ENCODE measurements at places on chromosomes 11 and 22.

DNA sequence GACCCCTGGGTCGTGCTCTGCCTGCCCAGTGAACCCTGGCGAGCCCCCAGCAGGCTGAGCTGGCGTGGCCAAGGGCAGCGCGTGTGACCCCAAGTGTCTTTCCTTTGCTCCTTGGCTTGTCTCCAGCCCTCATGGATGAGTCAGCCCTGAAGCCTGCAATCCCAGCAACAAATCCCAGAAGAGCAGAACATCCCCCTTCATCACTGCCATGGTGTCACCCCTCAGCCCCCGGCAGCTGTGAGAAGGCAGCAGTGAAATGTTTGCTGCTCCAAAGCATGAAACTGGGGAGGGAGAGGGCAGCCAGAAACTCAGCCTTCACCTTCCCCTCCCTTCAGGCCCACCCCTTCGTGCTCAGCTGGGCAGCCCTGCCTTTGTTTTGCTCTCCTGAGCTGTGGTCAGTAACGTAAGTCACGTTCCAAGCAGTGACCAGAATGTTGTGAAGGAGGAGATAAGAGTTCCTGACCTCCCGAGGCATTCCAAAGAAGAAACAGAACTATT is 29.8 kb downstream of the ADAMTS15 start:
- DNase-seq: no peak

DNA sequence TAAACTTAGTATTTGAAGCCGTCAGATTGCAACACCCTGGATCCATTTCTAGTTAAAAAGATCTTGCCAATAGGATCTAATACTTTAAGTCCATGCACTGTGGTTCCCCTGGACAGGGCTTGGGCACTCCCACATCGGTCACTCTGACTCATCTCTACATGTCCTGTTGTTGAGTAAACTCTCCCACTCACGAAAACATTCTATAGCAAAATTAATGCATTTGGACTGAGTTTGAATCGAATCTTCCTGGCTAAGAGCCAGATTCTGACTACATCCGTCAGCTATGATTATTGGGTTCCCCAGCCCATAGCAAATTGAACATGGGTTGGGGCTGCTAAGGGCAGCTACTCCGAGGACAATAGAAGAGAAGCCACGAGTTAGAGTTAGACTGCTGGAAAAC is 182.1 kb upstream of the SORL1-AS1 start:
- DNase-seq: peak; percentile 8

GRCh38 chr11:9092853-9093778 is 1.7 kb upstream of the SCUBE2 start:
- DNase-seq: peak; percentile 22

DNA sequence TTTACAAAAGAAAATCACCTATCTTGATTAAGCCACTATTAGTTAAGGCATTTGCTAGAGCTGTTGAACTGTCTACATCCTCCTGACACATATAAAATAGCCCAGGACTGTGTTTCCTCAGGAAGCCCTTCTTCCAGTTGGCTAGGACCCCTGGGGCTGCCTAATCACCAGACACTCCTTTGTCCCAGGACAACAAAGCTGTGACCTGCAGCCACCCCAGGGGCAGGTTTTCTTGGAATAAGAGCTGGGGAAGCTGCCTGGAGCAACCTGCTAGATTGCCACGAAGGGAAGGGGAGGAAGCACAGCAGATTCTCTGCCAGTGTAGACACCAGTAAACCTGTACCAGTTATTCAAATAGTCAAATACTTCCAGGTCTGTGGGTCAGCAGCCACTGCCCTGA is 17.6 kb downstream of the CHST1 start:
- no peak for DNase-seq

GRCh38 chr22:35443338-35443737 is 43.4 kb downstream of the MCM5 start:
- DNase-seq: no peak

DNA sequence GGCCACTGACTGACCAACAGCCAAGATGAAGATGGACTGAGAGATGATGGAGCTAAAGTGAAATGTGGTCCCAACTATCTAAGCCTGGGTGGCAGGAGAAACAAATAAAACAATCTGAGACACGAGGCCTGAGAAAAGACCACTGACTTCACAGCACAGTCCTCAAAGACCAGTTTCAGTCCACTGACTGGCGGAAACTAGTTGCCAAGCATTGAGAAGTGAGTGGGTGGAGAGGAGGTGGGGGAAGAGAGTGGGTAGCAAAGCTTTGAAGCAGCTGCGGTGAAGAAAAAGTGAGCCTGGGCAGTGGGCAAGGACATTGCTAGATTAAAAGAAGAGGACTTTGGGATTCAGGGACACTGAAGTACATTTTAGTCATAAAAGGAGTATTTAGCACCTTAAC is 1.9 kb downstream of the MS4A1 start:
- DNase-seq: no peak

GRCh38 chr11:120696597-120697218 is 185.2 kb downstream of the GRIK4 start:
- DNase-seq: no peak

GRCh38 chr22:20951932-20952380 is 15.1 kb upstream of the AIFM3 start:
- no peak for DNase-seq

DNA sequence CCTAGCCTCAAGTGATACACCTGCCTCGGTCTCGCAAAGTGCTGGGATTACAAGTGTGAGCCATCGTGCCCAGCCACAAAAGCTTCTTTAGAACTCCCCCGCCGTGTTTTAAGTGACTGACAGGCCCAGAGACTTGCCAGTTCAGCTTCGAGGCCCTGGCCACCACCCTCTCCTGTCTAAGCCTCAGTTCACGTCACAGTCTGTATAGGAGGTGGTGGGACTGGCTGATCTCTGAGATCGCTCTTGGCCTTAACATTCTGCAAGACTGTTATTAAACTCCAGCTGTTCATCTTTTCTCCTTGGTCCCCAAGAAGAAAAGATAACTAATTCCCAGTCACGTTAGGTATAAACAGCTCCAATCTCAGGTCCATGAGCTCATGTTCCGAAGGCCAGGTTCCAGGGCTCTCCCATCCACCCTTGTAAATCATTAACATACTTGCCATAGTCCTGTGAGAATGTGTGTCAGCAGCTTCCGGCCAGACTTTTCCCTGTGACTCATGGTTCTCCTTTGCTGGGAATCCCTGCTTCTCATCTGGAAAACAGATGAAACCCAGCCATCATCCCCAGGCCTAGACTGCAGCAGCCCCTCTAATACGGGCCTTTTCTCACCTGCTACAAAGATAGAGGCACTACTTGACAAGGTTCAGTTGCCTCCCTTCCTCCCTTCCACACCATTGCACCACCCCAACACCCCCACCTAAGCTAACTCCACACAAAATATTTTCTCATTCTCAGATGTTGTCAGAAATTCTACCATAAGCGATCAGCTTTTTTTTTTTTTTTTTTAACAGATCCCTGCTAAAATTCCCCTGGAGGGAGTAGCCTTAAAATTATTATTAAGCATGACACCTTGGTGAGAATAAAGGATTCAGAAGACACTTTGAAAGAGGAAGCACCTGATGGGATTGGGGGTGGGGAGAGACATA is 5.6 kb upstream of the KIAA0930 start:
- DNase-seq: no peak

DNA sequence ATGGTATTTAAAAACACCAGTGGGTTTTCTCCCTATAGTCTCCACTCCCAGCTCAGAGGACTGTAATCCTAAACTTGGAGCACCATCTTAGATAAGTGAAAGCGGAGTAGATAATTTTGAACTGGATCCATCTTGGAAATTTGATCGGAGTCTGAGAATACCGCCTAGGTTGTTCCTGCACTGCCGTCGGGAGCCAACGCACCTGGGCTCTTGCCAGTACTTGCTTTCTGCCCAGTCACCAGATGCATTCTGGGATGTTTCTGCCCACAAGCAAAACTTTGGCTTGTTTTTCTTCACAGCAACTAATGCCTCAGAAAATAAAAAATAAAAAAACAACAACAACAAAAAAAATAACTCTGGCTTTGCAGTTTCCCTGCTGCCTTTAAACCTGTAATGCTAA is 113.0 kb upstream of the MTMR2 start:
- DNase-seq: no peak

GRCh38 chr22:17579535-17579981 is 16.3 kb downstream of the SLC25A18 start:
- no peak for DNase-seq

DNA sequence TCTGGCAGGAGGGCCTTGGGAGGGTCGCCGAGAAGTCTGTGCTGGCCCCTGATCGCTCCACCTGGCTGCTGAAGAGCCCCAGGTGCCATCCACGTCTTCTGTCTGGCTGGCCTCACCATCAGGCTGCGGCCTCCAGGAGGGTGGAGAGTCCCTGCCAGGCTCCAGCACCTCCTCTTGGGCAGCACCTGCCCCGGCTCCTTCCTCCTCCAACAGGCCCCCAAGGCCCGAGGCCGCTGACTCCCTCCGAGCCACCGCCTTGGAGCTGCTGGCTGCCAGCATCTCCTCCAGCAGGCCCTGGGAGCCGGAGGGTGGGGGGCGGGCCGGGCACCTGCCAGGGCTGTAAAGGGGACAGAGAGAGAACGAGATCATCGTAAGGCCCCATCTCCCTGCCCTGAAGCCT is 22.3 kb downstream of the TNKS1BP1 start:
- no peak for DNase-seq

DNA sequence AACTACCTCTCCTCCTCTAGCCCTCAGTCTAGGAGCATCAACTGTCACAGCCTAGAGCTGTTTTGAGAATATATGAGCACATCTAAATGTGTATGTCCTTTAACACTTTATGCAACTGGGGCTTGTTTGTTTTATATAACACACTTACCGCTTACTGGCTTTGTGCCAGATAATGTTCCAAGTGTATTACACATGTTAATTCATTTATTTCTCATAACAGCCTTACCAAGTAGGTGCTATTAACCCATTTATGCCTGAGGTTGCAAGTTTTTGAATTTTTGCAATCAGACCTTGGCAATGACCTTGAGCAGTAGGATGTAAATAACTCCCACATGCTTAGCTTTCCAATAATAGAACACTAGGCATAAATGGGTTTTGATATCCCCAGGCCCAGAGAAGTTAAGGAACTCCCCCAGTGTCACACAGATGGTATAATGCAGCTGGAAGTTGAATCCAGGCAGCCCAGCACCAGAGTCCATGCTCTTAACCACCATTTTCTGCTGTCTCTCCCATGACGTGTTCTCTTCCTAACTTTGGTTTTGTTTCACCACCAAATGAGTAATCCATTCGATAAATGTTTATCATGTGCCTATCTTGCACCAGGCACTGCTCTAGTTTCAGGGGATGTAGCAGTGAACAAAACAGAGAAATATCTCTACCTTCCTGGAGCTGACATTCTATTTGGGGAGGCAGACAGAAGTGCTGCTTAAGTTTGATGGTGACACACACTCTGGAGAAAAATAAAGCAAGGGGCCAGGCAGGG is 23.1 kb downstream of the PRDM11 start:
- no peak for DNase-seq

DNA sequence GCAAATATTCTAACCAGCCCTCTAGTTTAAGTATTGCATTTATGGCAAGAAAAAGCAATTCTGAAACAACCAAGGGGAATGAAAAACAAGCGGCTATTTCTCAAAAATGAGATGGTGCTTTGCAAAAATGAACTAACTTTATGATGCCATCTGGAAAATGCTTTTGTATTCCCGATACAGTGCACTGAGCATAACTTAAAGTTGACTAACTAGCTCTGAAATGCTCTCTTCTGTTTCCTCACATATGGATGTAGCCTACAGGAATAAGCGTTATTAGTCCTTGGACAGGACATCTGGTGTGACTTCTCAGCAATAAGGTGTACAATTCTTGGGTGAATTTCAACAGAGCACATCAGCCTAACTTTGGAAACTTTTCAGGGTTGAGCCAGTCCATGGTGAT is 228.2 kb upstream of the DDI1 start:
- DNase-seq: no peak

GRCh38 chr22:50641696-50642607 is 14.0 kb upstream of the ARSA start:
- DNase-seq: no peak

DNA sequence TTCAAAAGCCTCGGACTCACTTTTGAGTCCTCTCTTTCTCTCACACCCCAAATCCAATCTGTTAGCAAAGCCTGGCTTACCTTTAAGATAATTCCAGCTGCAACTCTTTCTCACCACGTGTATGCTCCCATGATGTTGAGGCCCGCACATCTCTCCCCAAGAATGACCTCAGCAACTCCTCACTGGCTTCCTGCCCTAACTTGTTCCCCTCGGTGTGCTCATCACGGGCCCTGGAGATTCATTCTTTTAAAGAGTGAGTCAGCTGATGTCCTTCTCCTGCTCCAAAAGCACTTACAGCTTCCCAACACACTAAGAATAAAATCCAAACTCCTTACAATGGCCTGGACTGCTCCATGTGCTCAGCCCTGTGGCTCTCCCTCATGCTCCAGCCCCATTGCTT is 1041.3 kb downstream of the OPCML start:
- no peak for DNase-seq

DNA sequence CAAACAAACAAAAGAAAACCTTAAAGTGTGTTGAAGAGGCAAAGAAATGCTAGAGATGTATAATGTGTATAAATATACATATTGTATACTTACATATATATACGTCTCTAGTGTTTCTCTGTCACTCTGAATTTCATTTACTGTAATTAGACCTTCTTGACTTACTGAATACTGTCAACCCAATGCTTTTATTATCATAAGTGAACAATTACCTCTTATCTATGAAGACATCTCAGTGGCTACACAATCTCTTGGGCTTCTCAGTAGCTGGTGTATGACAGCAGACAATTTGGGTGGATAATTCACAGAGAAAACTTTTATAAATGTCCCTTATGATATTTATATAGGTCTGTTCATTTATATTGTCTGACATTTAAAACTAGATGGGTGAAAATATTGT is 664.1 kb upstream of the ANO3 start:
- DNase-seq: no peak

DNA sequence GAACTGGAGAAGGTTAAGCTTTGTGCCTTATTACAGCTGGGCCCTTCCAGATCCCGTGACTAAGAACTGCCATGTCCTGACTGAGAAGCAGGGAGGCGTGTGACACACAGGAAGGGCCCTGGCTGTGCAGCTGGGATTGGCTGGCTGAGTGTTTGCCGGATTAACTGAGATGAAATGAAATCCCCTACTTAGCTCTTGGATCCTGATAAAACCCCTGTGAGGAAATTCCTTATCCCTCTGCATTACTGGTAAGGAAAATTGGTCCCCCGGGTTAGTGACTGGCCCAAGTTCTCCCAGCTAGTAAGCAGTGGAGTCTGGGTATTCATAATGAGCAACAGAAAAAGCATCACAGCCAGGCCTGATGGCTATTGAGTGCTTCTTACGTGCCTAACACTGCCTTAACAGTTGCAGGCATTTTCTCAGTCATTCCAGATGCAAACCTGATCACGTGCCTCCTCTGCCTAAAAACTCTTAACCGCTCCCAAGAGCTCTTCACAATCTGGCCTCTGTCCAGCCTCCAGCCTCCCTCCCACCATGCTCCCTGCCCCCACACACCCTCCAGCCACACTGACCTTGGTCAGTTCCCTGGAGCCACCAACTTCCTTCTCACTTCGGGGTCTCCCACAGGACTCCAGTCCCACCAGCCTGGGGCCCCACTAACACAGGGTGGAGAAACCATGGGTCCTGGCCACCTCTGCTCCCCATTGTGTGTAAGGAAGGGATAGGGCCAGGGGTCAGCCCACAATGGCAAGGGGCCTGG is 37.8 kb downstream of the ARRB1 start:
- no peak for DNase-seq

GRCh38 chr22:20565079-20565734 is 57.8 kb downstream of the MED15 start:
- DNase-seq: no peak

Data from HL-60 (cell line).